Aorta (tissue), 5 donors: ENCODE measurements at places on chromosomes 1 and 21. TPM values are rescaled to one million over a fixed set of nuclear protein-coding genes. Genes with fewer than 3 reads are reported as not detected.

DNA sequence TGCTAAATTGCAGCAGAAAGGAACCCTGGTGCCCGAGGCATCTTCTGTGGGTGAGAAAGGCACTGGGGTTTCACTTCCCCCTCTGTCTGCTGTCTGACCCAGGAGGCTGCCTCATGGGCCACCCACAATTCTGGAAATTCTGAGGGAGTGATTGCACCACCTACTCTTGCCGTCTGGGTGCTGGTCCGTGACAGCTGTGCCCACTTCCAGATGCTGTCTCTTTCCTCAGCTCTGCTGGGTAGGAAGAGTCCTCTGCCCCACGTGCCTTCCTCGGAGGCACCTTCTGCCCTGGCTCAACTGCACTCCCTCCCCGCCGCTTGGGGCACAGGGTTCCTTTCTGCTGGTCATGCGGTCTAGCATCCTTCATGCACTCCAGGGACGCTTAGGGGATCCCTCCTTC lies 96.3 kb downstream of the ARHGEF10L start:
- H3K4me3 ChIP-seq: no peak overlapping the region
- H3K27me3 ChIP-seq: no peaks in the 10 kb centered on the region
- no peaks in the 10 kb centered on the region for H3K4me1 ChIP-seq
- peaks cover 32% of the 10 kb centered on the region for H3K36me3 ChIP-seq
- DNase-seq: no peak

DNA sequence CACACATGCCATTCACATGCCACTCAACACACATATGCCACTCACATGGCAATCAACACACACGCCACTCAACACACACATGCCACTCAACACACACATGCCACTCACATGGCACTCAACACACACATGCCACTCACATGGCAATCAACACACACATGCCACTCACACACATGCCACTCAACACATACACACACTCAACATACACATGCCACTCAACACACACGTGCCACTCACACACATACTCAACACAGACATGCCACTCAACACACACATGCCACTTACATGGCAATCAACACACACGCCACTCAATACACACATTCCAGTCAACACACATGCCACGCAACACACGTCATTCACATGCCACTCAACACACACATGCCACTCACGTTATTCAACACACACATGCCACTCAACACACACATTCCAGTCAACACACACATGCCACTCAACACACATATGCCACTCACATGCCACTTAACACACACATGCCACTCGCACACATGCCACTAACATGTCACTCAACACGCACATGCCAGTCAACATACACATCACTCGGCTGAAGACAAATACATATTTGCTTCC lies 182.9 kb downstream of the NPHP4 start:
- no peak overlapping the region for H3K27ac ChIP-seq
- DNase-seq: no peak
- H3K4me1 ChIP-seq: no peaks in the 10 kb centered on the region
- no peaks in the 10 kb centered on the region for H3K27me3 ChIP-seq

DNA sequence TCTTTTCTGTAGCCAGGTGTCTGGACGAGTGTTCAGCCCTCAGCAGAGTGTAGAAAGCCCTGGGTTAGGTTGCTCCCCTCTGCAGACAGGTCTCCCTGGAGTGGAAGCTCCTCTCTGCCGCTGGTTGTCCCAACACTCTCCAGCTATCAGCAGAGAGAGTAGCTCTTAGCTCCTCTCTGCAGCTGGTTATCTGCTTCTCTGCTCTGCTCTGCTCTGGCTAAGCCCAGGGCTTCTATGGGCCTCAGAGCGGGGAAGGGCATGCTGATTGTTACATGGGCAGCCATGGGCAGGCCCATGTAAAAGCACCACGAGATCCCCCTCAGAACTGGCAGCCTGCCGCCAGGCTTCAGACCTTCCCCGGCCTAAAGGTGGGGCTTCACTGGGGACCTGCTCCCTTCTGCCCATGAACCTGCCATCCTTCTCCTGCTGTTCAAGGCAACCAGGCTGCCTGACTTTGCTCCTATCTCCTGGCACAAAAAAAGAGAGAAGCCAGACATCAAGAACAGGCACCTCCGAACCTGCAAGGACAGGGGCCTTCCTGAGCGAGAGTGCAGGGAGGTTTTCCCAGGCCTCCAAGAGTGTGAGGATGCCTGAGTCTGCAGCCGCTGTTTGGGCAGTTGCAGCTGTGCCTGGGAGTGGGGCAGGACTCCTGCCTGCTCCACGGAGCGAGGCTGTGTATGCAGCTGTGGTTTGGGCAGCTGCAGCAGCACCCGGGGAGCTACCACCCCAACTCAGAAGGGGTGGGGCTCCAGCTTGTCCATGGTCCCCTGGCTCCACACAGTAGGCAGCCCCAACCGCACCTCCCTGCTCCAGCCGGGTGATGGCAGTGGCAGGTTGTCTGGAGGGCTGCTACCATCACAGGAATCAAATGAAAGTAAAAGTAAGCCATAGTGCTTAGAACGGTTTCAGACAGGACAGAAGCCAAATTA lies 973.7 kb downstream of the LTN1 start:
- H3K4me1 ChIP-seq: no peaks in the 10 kb centered on the region
- H3K4me3 ChIP-seq: no peak overlapping the region
- DNase-seq: no peak
- H3K27me3 ChIP-seq: no peaks in the 10 kb centered on the region
- no peaks in the 10 kb centered on the region for H3K36me3 ChIP-seq

DNA sequence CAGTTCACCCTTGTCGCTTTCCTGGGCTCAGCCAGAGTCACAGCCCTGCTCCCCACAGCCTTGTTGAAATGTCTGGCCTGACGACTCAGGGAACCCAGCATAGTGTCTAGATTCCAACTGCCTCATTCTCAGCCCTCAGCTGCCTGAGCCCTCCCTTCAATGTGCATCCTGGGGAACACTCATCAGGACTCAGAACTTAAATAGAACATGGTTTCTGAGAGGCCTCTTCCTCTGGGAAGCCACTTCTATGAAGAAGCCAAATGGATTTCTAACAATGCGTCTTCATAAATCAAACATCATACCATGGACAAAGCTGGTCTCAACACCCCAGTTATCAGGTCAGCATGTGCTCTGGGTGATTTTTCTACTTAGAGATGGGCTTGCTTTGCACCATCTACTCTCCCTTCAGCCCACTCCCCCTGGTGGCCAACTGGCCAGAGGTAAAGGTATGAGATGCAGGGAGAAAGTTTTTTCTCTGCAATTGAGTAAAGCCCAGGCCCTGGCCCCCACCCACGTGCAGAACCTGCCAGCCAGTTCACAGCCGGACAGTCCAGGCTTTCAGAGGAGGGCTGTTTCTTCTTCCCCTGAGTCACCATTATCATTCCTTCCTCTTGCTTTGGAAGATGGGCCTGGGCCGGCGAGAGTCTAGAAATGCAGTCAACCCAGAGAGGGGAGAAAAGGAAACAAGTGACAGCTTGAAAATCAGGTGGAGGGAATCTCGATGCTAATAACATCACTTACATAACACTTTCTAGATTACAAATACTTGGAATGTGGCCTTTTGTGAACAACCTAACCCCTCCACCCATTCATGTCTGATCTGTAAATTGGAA lies 32.1 kb downstream of the CD244 start:
- no peak overlapping the region for H3K27ac ChIP-seq
- no peaks in the 10 kb centered on the region for H3K4me1 ChIP-seq
- no peak overlapping the region for H3K4me3 ChIP-seq
- no peaks in the 10 kb centered on the region for H3K36me3 ChIP-seq

DNA sequence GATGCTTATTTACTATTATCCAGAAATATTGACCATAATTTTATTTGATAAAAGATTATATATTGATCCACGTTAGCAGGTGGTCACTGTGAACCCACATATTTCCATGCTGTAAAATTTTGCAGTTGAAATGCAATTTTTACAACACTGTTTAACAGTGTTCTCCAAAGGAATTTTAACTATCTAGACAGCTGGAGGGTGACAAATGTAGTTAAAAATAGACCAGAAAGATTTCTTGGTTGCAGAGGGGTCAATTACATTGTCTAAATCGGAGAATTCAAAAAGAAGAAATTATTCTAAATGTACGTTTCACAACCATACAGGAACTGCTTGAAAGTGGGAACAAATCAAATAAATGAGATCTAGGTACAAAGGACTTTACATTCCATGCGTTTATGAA lies 625.2 kb upstream of the NCAM2 start:
- no peak for DNase-seq
- no peak overlapping the region for H3K4me3 ChIP-seq
- no peak overlapping the region for H3K27ac ChIP-seq
- H3K27me3 ChIP-seq: no peaks in the 10 kb centered on the region
- H3K4me1 ChIP-seq: no peaks in the 10 kb centered on the region

DNA sequence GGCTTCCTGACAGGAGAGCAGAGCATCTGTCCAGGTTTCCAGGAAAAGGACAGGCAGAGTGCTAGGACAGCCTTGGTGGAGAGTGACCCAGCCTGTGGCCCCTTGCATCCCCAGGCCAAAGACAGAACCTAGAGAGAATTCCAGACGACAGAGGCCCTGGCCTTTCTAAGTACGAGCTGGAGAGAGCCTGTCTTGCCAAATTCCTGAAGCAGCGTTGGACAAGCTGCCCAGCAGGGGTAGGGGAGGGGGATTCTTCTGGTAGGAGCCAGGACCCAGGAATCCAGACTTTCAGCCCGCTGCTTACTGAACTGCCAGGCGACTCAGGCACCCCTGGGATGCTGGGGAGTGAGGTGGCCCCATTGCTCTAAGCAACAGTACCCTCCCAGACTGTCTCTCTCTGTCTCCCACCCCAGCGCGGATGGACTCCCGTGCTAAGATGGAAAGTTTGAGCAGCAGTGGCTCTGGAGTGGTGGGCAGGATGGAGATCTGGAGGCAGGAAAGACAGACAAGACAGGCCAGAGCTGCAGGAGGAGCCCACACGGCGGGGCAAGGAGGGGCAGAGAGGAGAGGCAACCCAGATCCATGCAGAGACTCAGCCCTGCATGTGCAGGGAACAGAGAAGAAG lies 8.8 kb upstream of the PEAR1 start:
- H3K27ac ChIP-seq: no peak overlapping the region
- DNase-seq: no peak
- no peaks in the 10 kb centered on the region for H3K27me3 ChIP-seq
- H3K4me1 ChIP-seq: no peaks in the 10 kb centered on the region
- H3K36me3 ChIP-seq: no peaks in the 10 kb centered on the region
- H3K4me3 ChIP-seq: no peak overlapping the region

DNA sequence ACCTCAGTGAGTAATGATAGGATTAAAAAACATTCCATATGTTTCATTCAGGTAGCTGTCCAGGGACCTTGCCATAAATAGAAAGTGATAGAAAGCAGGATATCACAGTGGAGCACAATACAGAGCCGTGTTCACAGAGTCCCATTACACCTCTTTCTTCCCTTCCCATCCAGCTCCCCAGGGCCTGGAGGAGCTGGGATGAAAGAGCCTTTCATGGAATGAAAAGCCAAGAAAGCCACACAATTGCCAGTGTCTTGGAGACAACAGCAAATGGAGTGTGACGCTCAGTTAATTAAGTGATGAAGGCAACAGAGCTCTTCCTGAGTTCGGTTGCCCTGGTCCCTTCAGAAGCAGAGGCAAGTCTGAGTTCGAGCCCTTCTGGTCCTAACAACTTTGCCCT lies 387.3 kb upstream of the PLXNA2 start:
- H3K36me3 ChIP-seq: no peaks in the 10 kb centered on the region
- H3K27me3 ChIP-seq: no peaks in the 10 kb centered on the region
- H3K27ac ChIP-seq: no peak overlapping the region
- no peaks in the 10 kb centered on the region for H3K4me1 ChIP-seq
- no peak overlapping the region for H3K4me3 ChIP-seq
- no peak for DNase-seq

DNA sequence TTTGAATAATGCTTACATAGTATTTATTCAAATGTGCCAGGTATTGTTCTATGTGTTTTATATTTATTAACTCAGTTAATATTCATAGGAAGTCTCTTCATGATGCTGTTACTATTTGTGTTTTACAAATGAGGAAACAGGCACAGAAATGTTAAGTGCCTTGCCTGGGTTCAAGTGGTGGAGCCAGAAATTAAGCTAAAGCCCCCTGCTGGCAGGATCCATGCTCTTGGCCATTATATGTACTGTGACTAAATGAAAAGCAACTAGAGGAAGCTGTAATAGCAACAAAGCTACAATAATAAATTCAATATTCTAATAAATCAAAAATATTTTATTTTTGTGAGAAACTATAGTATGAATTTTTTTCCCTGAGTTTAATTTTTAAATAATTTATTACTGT lies 30.0 kb downstream of the IARS2 start:
- no peak overlapping the region for H3K4me3 ChIP-seq
- no peaks in the 10 kb centered on the region for H3K4me1 ChIP-seq
- H3K27me3 ChIP-seq: no peaks in the 10 kb centered on the region
- DNase-seq: no peak
- no peak overlapping the region for H3K27ac ChIP-seq

- no peaks in the 10 kb centered on the region for H3K27me3 ChIP-seq
- no peaks in the 10 kb centered on the region for H3K4me1 ChIP-seq
- no peaks in the 10 kb centered on the region for H3K36me3 ChIP-seq
- H3K27ac ChIP-seq: no peak overlapping the region
- DNase-seq: no peak
Measured at GRCh38 chr1:230401101-230401500, 25.0 kb downstream of the PGBD5 start.

GRCh38 chr1:12372180-12372579 lies 142.3 kb downstream of the VPS13D start:
- H3K4me1 ChIP-seq: no peaks in the 10 kb centered on the region
- H3K4me3 ChIP-seq: no peak overlapping the region
- H3K27me3 ChIP-seq: no peaks in the 10 kb centered on the region

DNA sequence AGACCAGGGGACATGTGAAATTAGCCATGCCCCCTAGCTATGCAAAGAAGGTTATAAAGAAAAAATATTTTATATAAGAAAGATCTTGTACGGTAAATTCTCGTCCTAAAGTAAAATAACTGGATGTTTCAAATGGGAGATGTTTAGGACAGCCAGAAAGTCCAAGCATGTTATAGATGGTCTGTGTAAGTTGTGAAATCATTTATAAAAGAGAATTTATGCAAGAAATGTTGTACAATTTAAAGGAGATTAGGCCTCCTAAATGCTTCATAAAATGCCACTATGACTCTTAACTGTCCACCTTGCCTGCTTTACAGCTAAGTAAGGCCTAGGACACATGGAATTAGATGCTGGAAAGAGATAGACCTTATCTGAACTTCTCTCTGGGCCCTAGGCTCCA lies 118.1 kb upstream of the POGK start:
- H3K27me3 ChIP-seq: no peaks in the 10 kb centered on the region
- no peak for DNase-seq
- no peak overlapping the region for H3K4me3 ChIP-seq
- no peaks in the 10 kb centered on the region for H3K4me1 ChIP-seq

GRCh38 chr1:117120774-117121588 lies 568 bp downstream of the TRIM45 start:
- peak overlapping the region; percentile 48 for H3K4me3 ChIP-seq
- H3K27ac ChIP-seq: peak overlapping the region; percentile 41
- no peaks in the 10 kb centered on the region for H3K4me1 ChIP-seq
- no peaks in the 10 kb centered on the region for H3K36me3 ChIP-seq
- no peaks in the 10 kb centered on the region for H3K27me3 ChIP-seq

GRCh38 chr21:31310750-31311149 lies 33.3 kb downstream of the TIAM1 start:
- no peaks in the 10 kb centered on the region for H3K36me3 ChIP-seq
- H3K4me1 ChIP-seq: no peaks in the 10 kb centered on the region

- DNase-seq: peak; percentile 59
- H3K27me3 ChIP-seq: no peaks in the 10 kb centered on the region
- no peak overlapping the region for H3K27ac ChIP-seq
- H3K4me1 ChIP-seq: no peaks in the 10 kb centered on the region
- no peaks in the 10 kb centered on the region for H3K36me3 ChIP-seq
- no peak overlapping the region for H3K4me3 ChIP-seq
Measured at GRCh38 chr1:231629132-231629531, 2.5 kb downstream of the DISC1 start.

Gene OR14K1
- 0.62 TPM for total RNA-seq

Gene DNASE2B
- total RNA-seq: not detected

Gene LAMB3
- total RNA-seq: 3.9 TPM

Gene CR1L
- total RNA-seq: 0.24 TPM

Gene AK4
- total RNA-seq: 73.7 TPM

Gene AMY1A
- total RNA-seq: not detected

Gene SPATA21
- total RNA-seq: not detected

Gene DNAJC11
- total RNA-seq: 30.0 TPM
